ENCODE measurements at places on chromosomes 1 and 21.

DNA sequence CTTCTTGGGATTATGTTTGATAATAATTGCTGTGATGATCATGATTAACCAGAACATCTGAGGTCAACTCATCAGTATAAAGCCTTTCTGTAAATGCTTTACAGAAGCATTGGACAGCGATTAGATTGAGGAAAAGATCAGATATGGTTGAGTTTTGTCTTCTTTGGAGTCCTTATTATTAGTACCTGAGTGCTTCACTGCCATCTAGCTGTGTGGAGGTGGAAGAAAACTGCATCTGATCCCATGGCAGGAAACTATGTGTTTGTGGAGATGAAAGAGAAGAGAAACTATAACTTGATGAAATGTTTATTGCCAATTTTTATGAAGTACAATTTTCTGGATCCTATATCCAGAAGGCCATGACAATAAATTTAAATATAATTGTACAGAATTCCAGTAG lies 11.4 kb downstream of the FLG2 start:
- no peak for DNase-seq

DNA sequence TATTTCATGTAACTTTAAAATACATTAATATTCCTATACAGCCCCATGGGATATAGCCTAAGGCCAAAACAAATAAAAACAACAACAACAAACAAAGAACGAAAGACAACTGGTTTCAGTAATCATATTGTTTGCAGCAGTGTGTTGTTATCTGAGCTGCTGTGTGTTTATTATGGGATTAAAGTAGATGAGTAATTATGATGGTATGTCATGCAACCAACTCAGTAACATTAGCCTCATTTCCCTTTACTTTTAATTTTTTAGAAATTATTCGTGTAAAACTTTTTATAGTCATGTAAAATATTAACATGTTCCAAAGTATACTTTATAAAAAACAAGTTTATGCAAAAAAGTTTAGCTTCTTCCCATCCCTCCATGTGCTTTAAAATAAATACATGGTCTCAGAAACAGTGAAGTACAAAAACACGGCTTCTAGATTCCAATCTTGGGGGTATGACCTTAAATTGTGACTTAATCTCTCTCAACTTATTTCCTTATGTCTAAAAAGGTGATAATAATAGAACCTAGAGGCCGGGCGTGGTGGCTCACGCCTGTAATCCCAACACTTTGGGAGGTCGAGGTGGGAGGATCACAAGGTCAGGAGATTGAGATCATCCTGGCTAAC lies 176.1 kb downstream of the SLC45A1 start:
- no peak for DNase-seq

DNA sequence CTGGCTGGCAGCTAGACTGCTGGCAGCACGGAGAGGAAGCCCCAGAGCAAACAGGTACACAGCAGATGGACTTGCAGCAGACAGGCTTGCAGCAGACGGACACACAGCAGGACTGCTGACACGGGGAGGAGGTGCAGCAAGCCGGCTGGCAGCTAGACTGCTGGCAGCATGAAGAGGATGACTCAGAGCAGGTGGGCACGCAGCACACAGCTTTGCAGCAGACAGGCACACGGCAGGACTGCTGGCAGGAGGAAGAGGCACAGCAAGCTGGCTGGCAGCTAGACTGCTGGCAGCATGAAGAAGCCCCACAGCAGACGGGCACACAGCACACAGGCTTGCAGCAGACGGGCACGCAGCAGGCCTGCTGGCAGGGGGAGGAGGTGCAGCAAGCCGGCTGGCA lies 498 bp downstream of the KRTAP10-2 start:
- DNase-seq = no peak

DNA sequence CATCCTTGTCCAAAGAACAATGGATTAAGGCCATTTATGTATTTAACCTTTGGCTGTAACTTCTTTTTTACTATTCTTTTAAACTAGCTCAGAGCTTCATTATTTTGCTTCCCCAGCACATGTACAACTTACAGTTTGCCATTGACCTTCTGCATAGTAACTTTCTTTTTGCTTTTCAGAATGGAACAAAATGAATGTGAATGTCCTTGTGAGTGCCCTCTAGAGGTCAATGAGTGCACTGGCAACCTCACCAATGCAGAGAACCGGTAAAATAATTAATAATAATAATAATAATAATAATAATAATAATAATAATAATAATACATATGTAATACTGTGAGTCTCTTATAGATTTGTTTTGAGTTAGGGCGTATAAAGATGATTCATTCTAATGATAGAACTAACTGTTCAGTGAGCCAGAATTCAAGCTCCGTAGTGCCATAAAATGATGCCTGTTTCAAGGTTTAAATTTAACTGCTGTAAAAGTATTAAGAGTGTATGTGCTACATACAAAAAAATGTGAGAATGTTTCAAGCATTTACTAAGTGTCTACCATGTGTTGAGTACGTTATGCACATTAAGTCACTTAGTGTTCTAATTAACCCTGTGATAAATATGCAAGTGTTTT lies 69.0 kb upstream of the RAVER2 start:
- DNase-seq = no peak

GRCh38 chr1:72037745-72038343 lies 244.5 kb downstream of the NEGR1 start:
- no peak for DNase-seq

DNA sequence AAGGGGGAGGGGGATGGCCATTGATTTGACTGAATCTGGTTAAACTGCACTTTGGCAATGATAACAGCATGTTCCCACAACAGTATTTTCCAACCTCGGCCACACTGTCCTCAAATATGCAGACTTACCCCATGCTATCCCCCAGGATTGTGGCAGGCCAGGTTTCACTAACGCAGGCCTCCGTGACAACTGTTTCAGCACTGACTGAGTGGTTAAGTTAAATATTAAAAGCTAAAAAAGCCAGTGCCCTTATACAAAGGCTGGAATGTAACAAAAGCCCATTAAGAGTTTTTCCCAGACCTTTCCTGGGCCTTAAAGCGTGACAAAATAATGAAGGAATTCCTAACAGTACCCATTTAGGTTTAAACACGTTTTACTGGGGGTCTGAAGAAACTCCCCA lies 202.9 kb downstream of the USP25 start:
- no peak for DNase-seq

- no peak for DNase-seq
Observed at GRCh38 chr1:3657096-3657475, 4.8 kb downstream of the TP73 start.

DNA sequence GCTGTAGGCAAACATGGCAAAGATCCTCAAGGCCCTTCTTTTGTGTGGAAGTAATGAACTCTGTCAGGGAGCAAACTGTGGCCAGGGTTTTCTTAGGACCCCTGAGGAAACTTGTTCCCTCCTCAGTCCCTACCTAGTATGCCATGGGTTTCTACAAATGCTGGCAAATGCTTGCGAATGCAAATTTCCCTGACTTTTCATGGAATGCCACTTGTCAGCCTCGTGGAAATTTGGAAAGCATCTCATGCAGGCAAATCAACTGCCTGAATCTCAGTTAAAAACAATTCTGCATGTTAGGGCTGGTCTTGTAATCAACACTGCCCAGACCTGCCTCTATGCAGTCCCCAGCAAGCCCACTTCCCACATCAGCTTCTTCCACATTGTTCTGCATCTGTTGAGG lies 334.9 kb upstream of the AJAP1 start:
- DNase-seq = no peak

- no peak for DNase-seq
Observed at GRCh38 chr1:184621260-184621659, 133.4 kb downstream of the EDEM3 start.

- DNase-seq = no peak
Observed at GRCh38 chr21:45644041-45644906, 749 bp downstream of the PCBP3 start.

- DNase-seq = no peak
Observed at GRCh38 chr1:172345077-172345476, 75.4 kb upstream of the C1orf105 start.

DNA sequence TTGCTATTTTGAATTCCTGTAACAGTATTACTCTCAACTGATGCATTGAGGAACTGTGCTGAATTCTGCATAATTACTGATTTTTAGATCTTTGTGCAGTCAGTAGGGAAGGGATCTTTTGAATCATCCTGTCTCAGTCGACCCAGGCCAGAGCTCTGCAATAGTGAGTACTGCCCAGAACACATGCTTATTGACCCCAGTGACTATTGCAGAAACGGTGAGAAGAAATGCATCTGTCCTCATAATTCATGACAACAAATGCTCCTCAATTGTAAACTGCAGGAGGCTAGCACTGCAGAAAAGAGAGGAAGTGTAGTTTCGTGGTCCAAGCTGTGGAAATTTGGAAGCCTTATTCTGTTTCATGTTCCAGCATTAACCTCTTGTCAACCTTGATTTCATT lies 19.6 kb downstream of the EDARADD start:
- no peak for DNase-seq

- DNase-seq = no peak
Observed at GRCh38 chr1:206435445-206435844, 34.8 kb upstream of the IKBKE start.

DNA sequence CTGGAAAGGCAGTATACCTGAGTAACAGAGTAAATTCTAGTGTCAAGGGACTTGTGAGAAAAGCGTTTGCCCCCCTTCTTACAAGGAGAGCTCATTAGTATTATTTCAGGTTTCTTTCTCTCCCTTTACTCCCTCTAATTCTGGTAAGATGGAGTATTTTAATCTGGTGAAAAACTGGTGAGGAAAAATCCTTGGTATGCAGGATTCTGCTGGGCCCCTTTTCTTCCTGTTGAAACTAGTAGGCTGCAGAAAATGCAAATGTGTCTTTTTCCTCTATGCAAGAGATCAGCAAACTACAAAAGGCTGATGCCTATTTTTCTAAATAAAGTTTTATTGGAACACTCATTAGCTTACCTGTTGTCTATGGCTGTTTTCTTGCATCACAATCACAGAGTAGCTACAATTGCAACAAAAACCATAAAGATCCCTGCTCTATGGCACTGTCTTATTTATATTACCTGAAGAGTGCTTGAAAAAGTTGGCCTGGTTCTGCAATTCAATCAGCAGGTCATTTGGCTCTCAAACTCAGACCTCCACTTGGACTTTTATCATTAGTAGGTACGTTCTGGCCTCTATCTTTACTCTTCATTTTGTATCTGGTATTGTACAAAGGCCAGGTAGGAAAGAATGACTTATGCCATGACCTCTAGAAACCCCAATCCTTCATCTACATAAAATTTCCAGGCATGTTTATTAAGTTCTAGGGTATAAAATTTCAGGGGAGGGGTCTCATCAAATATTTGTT lies 109.6 kb downstream of the AKT3 start:
- no peak for DNase-seq

DNA sequence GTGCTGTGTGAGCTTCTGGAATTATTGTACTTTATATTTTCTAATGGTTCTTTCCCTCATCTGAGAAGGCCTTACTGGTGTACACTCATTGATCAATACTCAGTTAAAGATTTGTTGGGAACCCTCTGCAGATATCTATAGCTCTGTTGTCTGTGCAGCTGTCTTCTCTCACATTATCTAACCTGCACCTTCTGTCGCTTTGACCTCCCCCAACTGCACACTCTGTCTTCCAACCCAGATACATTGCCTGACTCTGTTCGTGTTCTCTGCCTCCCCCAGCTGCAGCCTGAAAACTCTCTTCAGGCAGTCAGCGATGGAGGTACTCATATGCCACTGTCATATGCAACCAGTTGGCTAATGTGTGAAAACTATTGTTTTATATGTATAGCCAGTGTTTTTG lies 334.3 kb downstream of the NCAM2 start:
- no peak for DNase-seq

DNA sequence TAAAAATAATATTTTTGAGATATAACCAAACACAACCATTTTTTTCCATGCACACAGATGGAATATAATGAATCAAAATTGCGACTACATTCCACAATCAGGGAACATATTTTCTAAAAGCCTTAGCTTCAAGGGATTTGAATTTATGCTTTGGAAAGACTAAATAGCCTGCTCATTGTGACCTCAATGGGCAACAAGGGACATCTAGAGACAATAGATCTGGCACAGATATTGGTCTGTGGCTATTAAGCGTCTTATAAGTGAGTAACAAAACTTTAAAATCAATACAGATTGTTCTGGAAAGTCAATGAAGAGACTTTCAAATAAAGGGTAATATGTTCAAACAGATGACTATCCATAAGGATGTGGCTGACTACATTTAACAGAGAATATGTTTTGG lies 660.6 kb upstream of the ADGRL4 start:
- no peak for DNase-seq

DNA sequence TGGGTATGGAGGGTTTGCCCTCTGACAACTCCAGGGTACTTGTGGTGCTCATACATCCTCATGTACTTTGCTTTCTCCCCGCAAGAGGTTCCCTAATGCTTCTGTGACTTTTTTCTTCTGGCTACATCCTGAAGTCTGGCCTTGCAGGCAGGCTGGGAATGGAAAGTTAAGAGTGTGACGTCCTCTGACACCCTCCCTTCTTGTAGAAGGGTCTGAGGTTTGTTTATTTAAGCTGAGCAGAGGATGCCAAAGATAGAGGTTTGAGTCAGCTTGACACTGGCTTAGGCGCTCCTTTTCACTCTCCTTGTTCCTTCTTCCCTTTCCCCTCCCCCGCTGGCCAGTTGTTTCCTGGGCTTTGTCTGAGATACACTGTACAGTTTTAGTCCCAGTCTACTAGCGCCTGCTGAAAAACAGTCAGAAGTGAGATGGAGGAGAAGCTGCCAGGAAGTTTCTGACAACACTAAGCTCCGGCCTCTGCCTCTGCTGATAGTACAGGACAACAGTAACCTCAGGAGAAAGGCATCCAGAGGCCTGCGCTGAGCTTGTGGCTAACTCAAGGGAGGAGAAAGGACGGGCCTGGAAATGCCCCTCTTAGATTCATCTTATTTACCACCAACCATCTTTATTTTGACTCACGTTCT lies at the start of gene MACF1:
MACF1 (plus strand) TSS at position 255 of the 641 bp plus-strand sequence; CDS start at position 583, 328 bp downstream.
- DNase-seq = no peak

DNA sequence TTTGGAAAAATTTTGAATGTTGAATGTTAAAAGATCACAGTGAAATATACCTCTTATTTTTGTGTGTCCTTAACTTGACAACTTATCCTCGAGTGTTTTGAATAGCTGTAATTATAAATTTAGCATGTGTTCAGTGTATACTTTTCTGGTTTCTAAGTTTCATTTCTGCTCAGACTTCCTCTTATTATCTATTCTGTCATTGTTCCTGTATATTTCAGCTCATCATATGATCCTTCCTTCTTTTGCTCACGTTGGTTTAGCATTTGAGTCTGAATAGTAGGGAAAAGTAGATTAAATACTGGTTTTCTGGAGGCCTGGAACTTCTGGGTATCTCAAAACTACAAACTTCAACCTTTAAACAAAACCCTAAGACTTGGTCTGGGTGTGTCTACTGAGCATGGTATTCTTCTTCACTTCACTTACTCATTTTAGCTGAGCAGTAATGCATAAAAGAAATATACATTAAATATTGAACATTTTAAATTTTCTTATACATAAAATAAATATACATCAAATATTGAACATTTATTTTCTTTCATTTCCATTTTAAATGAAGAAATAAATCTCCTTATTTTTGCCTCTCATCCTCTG lies 3.3 kb upstream of the ATP6V1G3 start:
- DNase-seq = no peak

GRCh38 chr1:54934869-54935268 lies 45.6 kb upstream of the TMEM61 start:
- DNase-seq = no peak

GRCh38 chr1:221806984-221807383 lies 65.1 kb upstream of the DUSP10 start:
- no peak for DNase-seq
